ENCODE measurements at places on chromosomes 5 and 9. TPM values are rescaled to one million over a fixed set of nuclear protein-coding genes. Genes with fewer than 3 reads are reported as not detected.

The C1QTNF2 gene
- polyA plus RNA-seq: 1.1 TPM

The ROR2 gene
- polyA plus RNA-seq: 20.6 TPM

- DNase-seq: no peak
Measured at GRCh38 chr5:128711216-128711615, 173.2 kb upstream of the FBN2 start.

GRCh38 chr5:76257897-76258296, 145.2 kb upstream of the IQGAP2 start:
- no peak for DNase-seq

DNA sequence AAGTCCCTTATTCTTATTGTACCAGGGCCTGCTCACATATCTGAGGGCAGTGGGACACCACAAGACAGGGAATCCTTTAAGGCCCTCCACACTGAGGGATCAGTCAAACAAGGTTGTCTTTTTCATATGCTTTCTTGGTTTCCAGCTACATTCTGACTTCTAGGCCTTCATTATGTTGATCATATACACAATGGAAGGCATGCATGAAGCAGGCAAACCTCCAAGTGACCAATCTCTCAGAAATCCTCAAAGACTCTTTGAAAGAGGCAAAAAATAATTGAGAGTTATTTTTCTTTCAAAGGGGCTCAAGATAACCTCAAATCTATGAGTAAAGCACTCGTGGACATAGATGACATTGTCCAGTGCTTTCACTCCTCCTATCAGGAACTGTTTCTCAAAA, 1195.9 kb upstream of the ACO1 start:
- DNase-seq: no peak

Data from renal pelvis (tissue), 12 donors.